ENCODE measurements at places on chromosomes 11 and 22.

- DNase-seq: no peak
Measured at GRCh38 chr22:29079218-29079901, 6.5 kb downstream of the KREMEN1 start.

- DNase-seq: no peak
Measured at GRCh38 chr11:71449596-71449995, 1.4 kb upstream of the DHCR7 start.

GRCh38 chr11:75558939-75559843 lies 2.9 kb upstream of the SERPINH1 start:
- peak; percentile 46 for DNase-seq

DNA sequence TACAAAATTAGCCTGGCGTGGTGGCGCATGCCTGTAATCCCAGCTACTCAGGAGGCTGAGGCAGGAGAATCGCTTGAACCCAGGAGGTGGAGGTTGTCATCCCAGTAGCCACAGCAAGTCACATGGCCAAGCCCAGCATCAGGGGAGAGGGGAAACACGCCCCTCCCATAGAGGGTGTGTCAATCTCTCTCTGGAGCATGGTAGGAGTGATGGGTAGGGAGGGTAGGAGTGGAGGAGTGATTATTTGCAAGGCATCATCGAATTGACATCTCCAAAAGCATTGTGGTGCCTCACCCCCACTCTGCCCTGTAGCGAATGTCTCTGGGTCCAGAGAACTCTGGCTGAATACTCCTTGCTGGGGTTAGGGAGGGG lies 6.1 kb upstream of the SSTR3 start:
- no peak for DNase-seq

DNA sequence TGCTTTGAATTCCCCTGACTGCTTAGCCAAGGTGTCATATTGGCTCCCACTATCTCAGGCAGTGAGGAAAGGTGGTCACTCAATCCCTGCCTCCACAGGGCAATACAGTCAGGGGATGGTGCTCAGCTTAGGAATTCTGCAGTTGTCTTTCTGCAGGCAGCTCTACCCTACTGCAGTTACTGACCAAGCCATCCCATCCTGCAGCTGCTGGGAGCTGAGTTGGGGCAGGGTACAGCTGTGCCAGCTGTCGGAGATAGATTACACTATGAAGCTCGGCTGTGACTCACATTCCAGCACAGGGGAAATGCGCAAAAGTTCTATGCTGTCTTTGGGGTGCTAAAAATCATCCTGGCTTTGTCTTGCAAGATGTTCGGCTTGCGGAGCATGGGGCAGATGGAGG lies 4.4 kb upstream of the DAGLA start:
- no peak for DNase-seq

DNA sequence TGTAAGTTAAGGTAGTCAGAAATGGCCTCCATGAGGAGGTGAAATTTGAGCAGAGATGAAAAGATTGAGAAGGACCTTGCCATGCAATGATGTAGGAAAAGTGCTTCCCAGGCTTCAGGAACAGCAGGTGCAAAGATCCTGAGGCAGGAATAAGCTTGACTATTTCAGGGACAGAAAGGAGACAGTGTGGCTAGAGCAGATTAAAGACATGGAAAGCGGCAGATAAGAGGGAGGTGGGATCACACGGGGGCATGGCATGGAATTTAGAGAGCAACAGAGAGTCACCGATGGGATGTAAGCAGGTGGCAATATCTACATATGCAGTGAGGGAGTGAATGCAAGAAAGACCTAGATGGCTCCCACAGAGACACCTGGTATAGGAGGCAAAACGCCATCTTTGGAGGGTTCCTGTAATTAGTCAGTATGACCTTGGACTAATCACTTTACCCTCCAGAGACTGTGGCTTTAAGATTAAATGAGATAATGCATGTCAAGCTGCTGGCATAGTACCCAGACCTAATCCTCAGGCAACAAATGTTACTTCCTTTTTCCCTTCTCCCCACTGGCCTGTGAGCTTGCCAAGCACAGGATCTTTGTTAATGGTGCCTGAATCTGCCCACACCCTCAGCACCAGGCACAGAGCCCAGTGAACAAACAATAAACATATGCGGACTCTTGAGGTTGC lies 24.6 kb upstream of the ACER3 start:
- no peak for DNase-seq

GRCh38 chr11:13260963-13261588 lies 16.5 kb upstream of the BMAL1 start:
- peak; percentile 40 for DNase-seq

DNA sequence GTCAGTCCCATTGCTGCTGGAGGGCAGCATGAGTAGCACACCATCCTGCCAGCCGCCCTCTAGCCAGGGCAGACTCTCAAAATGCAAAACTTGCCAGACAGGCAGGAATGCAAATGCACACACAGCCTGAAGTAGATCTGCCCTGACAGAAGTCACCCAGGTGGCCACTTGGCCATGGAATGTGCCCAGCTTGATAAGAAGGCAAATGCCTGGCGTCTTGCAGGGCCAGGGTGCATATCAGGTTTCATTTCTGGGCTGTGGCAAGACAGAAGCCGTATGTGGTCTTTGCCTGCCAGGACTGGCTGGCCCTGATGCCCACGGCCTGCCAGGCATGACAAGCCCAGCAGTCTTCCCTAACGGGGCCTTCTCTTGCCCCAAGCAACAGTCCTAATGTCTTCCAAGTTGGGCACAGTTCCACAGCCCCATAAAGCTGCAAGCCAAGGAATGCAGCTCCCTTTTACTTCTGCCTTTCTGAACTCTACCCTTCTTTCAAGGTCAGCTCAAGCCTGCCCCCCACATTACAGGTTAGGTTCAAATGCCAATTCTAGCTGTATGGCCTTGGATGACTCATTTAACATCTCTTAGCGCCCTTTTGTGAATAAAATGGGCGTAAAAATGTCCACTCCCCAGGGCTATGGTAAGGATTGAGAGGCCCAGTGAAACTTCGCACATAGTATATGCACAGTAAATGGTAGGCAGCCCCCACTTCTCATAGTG lies 29.7 kb downstream of the POU2AF3 start:
- no peak for DNase-seq

- no peak for DNase-seq
Measured at GRCh38 chr22:30334646-30335045, 7.9 kb upstream of the TBC1D10A start.

GRCh38 chr22:21856197-21856596 lies 11.2 kb downstream of the MAPK1 start:
- no peak for DNase-seq

DNA sequence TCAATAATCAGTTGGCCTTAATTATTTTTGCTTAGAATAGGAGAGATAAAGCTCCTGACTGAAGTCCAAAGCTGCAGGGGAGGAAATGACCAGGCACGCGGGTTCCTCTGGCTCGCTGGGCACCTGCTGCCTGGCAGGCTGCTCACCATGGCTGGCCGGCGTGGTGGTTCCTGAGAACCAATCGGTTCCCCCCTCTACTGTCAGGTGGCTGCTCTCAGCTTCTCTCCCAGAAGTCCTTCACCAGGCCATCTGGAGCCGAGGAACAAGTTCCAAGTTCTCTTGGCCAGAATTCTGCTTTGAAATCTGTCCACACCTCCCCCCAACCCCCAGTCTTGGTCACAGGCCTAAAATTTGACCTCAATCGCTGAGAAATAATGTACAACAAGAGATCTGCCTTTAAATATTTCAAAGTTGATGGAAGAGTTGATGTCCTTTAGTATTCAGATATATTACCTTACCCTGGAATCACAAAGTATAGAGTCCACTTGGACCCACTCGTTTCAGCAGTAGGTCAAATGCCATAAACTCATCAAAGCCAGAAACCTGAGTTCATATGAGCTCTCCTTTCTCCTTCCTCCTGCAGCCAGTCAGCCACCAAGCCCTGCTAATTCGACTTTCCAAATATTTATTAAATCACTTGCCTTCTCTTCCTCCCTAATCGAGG lies 25.2 kb downstream of the EXPH5 start:
- DNase-seq: no peak

DNA sequence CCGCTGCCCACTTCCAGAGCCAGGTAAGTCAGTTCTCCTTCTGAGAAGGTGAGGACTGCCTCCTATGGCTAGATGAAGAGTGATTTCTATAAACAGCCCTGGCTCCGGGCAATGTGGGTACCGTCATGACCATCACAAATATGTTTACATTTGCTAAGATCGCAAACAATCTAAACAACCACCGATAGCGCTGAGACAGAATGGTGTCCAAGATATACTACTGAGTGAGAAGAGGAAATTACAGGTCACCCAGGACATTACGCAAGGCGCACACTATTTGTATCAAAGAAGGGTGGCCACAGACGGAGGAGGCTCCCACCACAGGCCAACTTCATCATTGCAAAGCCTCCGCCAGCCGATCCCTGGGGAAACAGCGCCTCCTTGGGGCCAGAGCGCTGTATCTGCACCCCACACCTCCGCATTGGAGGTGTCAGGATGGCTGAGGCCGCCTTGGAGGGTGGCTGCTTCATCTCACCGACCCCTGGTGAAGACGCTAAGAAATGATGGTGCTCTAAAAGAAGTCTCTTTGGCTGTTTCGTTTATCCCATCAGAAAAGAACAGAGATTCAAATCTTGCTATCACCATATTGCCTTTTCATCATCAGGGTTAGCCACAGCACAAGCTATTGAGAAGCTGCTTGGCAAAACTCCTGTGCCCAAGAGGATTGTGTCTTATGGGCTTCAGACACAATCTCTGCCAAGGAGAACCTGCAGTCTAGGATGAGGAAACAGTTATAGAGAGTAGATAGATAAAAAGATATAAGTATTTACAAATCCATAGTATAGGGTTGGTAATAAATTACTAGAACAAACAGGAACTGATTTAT lies 12.3 kb upstream of the ASRGL1 start:
- DNase-seq: peak; percentile 19

DNA sequence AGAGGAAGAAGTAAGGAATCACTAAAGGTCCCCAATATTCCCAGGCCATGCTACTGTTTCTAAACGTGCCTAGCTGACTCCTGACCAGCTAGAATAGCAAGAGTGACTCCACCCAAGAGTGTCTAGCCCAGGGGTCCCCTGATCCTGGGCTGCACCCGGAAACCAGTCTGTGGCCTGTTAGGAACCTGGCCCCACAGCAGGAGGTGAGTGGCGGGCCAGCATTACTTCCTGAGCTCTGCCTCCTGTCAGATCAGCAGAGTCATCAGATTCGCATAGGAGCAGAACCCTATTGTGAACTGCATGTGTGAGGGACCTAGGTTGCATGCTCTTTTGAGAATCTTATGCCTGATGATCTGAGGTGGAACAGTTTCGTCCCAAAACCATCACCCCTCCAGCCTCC lies 2.0 kb downstream of the MMP20 start:
- no peak for DNase-seq

DNA sequence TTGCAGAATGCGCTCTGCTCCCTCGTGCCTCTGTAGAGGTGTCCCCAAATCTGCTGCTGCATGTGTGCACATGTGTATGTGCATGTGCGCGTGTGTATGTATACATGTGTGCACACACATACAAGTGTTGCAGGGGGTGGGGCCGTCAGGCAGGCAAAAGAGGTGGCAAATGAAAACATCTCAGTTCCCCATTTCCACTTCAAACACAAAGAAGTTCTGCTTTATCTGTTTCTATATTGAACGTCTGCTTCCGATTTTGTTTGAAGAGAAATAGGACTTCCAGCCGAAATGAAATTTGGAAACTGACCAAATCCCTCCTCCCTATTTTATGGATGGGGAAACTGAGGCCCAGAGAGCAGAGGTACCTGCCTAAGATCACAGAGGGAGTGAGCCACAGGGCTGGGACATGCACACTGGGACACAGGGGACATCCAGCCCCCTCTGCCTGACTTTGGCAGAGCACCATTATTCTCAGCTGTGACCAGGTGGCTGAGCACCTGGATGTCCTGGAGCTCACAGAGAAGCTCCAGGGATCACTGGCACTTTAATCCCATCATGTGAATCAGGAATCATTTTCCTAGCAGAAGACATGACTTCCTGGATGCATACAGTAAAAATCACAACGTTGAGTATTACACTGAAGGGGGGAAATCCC lies 41.2 kb upstream of the ALX4 start:
- DNase-seq: no peak

- no peak for DNase-seq
Measured at GRCh38 chr11:117010808-117011540, 87.3 kb downstream of the SIK3 start.

DNA sequence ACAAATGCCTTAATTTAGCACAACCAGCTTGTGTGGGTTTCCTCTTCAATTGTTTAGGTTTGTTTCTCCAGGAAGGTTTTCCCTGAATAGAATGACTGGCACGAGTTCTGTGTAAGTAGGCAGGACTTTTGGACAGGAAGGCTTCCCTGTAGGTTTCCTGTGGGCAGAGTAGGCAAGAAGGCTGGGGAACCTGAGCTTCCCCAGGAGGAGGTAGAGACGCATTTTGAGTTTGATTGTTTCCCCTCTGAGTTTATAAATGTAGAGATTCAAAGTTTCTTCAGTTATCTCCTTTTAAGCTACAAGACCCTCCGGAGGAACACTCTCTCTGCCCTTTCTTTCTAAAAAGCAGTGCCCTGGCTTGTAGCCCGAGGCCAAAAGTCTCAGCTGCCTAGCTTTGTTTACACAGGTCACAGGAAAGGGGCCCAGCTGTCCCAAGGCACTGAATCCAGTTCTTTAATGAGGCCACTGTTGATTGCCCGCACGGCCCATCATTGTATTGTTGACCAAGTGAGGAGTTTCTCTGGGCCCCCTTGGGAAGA lies 66.6 kb upstream of the RDX start:
- no peak for DNase-seq

DNA sequence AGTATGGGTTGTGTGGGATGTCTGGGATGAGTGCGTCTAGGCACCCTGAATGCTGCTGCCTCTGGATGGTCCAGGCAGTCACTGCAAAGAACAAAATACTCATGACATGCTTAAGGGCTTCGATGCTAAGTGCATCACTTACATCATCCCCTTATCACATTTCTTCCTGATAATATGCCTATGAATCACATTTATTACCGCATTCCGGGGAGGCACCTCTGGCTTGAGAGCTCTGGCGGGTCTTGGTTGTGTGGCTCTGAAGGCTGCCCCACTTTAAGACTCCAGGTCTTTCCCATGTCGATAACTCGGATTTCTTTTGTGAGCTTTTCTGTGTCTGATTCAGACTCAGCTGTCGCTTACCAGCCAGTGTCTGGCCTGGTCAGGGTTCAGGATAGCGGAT lies 1126.4 kb downstream of the TBC1D22A start:
- no peak for DNase-seq

DNA sequence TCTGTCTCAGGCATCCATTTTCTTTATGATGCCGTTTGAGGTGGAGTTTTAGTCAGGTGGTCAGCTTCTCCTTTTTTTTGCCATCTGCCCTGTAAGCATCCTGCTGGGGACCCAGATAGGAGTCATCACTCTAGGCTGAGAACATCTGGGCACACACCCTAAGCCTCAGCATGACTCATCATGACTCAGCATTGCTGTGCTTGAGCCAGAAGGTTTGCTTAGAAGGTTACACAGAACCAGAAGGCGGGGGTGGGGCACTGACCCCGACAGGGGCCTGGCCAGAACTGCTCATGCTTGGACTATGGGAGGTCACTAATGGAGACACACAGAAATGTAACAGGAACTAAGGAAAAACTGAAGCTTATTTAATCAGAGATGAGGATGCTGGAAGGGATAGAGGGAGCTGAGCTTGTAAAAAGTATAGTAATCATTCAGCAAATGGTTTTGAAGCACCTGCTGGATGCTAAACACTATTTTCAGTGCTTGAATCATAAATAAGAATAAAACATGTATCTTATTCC lies 10.9 kb upstream of the HBE1 start:
- peak; percentile 93 for DNase-seq

- DNase-seq: no peak
Measured at GRCh38 chr11:15618583-15619032, 503.9 kb downstream of the INSC start.

- no peak for DNase-seq
Measured at GRCh38 chr22:45336971-45337431, 27.3 kb downstream of the FAM118A start.

Measured in ACHN (cell line).